T-helper 17 cell (primary cell): ENCODE measurements at places on chromosomes 1 and 21.

- no peak for DNase-seq
These were observed 3.7 kb downstream of the ITGB2 start for GRCh38 chr21:44916965-44917364.

DNA sequence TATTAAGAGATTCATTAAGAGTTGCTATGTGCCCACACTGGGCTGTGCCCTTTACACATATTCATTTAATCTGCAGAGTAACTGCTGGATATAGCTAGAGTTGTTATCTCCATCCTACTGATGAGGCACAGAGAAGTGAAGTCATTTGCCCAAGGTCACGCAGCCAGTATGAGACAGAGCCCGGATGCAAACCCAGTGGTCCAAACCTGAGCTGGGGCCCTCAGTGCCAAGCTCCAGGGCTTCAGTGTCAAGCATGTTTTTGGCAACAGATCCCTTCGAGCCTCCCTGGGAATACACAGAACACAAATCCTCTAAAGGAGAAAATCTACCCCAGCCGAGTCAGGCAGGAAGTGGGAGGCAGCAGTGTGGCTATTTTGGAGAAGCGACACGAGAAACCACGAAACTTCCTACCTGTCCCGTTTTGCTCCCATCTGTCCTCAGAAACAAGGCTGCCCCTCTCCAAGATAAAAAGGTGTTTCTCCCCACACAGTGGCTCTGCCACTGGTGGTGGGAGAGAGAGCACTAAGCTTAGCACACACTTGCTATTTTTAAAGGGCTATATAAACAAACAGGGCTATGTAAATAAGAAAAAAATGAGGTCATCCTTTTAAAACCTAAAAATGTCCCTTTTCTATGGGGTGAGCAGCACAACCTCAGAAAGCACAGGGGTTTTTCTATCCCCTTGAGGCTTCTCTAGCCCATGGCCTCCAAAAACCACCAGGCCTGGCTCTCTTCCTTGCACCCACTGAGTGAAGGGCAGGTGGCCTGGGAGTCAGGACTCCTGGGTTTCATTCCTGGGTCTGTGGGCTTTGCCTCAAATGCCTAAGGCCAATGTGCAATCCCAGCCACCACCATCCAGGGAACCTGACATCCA, 138.6 kb upstream of the EDN2 start:
- DNase-seq = no peak

- peak; percentile 25 for DNase-seq
These were observed 816 bp downstream of the EDEM3 start for GRCh38 chr1:184753608-184754475.

DNA sequence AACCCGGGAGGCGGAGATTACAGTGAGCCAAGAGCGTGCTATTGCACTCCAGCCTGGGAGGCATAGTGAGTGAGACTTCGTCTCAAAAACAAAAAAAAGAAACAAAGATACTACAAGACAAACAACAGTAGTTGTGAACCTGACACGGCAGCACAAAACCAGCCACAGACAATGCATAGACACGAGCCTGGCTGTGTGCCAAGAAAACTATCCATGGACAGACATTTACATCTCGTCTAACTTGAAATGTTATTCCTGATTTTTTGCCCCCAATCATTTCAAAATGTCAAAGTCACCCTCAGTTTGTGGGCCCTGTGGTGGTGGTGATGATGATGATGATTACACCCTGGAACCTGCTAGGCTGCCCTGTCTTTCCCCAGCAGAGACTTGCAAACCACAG, 6.3 kb downstream of the KLHL21 start:
- no peak for DNase-seq

GRCh38 chr1:40096646-40096976, 441 bp downstream of the PPT1 start:
- DNase-seq = no peak

DNA sequence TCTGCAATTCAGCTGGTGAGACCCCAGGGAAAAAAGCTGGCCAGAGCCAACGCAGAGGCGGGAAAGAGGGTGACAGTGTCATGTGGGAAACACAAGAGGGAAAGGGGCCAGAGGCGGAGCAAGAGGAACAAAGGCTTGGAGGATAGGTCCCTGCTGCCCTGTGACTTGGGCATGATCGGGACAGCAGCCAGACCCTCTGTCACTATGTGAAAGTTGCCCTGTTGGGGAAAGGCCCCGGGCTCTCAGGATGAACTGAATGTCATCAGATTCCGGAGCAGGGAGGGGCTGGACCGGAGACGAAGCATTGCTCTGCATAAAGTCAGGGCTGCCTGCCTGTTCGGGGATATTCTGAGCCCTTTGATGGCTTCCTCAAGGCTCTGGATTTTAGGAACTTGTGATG, 5.7 kb upstream of the ELF3 start:
- DNase-seq = no peak
